ENCODE measurements at places on chromosomes 2 and 18.

DNA sequence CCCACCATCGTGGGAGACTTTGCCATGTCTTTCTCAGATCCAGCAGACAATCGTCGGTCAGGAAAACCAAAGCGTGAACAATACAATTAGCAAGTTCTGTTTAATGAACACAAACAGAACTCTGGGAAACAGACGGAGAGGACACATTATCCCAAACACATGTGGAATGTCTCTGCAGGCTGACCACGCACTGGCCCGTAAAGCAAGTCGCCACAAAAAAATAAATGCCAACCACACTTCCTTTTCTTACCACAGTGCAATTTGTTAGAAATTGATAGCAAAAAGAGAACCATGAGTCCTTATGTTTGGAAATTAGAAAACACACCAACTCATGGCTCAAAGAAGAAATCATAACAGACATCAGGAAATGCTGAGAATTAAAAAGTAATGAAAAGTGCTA is 210.9 kb downstream of the TWIST2 start:
- no peak for DNase-seq

DNA sequence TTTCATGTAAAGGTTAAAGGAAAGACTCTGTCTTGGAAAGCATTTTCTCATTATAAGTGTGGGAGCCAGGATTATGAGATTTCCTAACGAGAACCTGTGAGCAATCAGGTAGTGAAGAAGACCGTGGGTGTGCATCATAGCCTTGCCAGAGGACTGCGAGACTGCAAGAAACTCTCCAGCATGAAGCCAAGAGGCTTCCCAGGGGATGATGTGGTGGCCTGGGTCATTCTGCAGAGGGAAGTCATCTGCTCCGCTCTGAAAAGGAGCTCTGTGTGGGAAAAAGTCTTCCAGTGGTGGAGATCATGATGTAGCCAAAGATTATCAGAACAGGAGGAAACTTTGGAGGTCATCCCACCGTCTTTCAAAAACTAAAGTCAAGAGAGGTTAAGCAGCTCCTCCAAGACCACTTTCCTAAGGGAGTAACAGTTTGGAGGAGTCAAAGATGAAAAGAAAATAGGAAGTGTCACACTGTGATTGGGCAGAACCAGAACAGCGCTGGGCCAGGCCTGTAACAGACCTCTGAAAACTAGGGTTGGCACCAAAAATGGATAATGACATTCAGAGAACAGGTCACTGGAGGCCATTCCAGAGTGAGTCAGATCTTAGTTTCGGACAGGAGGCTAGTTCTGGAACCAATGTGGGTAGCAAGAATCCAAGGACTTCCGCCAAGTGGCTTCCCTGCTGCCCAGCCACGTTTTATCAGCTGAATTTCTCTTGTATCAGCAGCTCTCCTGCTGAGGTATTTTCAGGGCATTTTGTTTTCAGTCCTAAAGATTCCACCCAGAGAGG is 113.0 kb downstream of the LRATD1 start:
- DNase-seq: no peak

GRCh38 chr18:533995-534601 is 33.6 kb upstream of the COLEC12 start:
- no peak for DNase-seq

DNA sequence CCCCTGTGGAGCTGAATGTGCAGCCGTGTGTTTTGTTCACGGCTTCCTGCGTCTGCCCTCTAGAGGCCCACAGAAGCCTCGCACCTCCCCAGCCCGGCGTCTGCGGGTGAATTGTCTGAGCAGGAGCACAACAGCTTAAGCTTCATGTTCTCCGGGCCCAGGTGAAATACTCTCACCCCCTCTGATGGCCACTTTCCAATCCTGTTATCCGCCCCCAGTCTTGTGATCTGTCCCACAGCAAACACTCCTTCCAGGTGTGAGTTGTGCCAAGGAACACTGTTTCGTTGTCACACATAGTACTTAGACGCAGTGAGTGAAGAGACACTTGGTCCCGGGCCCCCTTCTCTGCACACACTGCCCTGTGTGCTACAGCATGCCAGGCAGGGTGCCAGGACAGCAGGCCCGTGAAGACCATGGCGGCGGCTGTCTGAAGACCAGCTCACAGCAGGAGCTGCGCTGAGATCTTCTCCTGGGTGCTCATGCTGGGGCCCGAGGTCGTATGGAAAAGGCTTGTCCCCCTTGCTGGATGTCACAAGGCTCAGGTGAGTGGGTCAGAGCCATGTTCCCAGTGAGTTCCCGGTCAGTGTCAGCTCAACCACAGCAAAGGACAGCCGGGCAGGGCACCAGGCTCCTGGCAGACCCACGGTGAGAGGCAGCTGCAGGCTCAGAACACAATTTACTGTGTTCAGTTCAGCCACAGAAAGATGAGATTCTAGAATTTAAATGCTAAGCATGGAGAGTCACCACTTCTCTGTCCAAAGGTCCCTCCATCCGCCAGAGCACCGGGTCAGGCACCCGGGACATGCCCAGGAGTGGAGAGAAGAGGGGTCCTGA is 6.8 kb upstream of the PXDN start:
- peak; percentile 89 for DNase-seq

- DNase-seq: no peak
Observed at GRCh38 chr2:176146101-176146500, 5.2 kb upstream of the HOXD4 start.

DNA sequence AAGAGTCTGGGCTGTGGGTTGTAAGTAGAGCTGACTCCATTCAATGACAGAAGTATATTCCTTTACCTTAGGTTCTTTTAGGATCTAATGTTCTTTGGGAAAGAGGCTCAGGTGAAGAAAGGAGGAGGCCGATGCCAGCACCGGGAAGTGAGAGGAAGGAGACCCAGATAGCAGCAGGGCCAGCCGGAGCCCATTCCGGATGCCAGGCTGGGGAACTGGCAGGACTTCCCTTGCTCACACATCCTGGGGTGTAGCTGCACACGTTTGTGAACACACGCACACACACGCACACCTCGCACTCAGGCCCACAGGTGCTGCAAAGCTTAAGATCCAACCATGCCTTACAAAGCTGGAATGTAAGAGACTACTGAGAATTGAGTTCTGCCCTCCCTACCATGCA is 95.8 kb upstream of the SMAD2 start:
- no peak for DNase-seq

- DNase-seq: peak; percentile 68
Observed at GRCh38 chr2:237604960-237605359, 14.4 kb upstream of the RAB17 start.

GRCh38 chr2:3001615-3002560 is 375.7 kb downstream of the EIPR1 start:
- DNase-seq: peak; percentile 42

GRCh38 chr18:677145-677544 is 19.7 kb downstream of the TYMS start:
- DNase-seq: no peak

DNA sequence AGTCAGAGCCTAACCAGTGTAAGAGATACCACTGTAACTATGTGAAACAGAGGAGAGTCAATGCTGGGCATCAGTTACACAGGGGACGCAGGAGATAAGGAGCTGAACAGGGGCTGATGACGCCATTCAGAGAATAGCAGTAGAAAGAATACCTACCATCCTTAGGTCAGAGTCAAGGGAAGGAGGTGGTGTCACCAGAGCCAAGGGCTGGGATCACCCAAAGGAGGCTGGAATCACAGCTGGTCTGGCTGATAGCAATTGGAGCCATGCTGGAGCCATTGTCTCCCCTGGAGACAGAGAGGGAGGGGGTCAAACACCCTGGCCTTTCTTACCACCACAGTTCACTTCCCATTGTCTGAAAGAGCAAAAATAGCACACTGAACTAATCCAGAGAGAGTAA is 37.3 kb upstream of the C18orf32 start:
- no peak for DNase-seq

DNA sequence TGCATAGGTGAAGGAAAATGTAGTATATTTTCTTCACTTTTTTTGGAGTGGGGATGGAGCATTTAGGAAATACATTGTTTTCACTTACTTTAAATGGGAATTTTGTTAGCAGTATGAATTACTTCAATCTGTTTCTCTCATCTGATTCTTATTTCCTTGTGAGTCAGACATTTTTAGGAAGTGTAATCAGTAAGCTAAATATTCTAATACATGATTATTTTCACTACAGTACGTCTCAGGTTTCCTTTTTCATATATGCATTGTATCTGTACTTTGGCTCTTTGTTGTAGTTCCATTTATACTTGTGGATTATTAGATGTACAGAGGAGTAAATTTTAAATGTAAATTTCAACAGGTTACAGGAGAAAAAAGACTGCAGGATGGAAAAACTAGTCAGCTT is 27.9 kb downstream of the GPD2 start:
- DNase-seq: no peak

GRCh38 chr18:31192086-31192776 is 29.6 kb upstream of the DSC1 start:
- DNase-seq: no peak

- DNase-seq: peak; percentile 46
Observed at GRCh38 chr2:179936654-179937053, 70.4 kb downstream of the CWC22 start.

DNA sequence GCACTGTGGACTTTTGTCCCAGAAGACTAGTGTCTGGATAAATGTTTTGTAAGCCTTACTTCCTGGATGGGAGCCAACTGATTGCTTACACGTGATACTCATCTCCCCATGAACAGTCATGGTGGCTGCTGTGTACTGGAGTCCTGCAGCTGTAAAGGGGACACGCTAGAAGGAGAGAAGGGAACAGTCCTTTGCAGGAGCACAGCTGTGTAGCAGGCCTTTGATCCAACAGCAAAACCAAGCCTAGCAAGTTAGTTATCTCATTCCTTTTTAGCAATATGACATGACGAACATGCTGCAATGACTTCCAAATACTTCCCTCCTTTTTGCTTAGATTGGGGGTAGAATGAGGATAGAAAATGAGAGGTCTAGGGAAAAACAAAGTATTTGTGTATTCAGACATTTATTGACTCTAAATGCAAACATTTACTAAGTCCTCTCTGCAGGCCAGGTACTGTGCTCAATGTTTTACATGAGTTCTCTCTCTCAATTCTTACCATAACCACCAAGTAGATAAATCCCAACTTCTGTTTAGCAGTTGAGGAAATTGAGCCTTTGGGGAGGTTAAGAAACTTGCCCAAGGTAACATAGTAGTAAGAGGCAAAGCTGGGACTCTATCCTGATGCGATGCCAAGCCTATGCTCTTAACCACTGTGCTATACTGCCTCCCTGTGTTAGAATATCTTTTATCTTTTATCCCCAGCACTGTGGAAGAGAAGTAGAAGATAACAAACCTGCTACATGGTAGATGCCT is 55.4 kb upstream of the CD28 start:
- peak; percentile 81 for DNase-seq

- DNase-seq: peak; percentile 1
Observed at GRCh38 chr2:50614056-50614455, 417.9 kb downstream of the NRXN1 start.

GRCh38 chr2:18848646-18849045 is 259.3 kb upstream of the NT5C1B start:
- no peak for DNase-seq

DNA sequence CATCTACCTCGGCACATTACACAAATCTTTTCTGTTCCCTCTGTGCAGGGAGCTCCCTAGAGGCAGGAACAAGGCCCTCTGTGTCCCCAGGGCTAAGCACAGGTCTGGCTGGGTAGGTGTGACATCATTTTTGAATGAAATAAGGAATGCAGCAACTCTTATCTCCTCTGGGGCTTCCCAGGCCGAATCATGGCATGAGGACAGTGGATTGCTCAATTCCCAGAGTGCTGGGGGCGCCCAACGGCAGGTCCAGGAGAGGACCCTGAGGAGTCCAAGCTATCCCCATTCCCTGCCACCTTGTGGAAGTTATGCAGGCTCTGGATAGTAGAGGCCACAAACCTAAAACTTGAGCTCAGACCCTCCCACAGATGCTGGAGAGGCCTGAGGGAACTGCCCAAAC is 158.0 kb upstream of the RAB6C start:
- no peak for DNase-seq

Data from cardiac fibroblast (primary cell).